ENCODE measurements at places on chromosomes 12 and 14. TPM values are rescaled to one million over a fixed set of nuclear protein-coding genes. Genes with fewer than 3 reads are reported as not detected.

DNA sequence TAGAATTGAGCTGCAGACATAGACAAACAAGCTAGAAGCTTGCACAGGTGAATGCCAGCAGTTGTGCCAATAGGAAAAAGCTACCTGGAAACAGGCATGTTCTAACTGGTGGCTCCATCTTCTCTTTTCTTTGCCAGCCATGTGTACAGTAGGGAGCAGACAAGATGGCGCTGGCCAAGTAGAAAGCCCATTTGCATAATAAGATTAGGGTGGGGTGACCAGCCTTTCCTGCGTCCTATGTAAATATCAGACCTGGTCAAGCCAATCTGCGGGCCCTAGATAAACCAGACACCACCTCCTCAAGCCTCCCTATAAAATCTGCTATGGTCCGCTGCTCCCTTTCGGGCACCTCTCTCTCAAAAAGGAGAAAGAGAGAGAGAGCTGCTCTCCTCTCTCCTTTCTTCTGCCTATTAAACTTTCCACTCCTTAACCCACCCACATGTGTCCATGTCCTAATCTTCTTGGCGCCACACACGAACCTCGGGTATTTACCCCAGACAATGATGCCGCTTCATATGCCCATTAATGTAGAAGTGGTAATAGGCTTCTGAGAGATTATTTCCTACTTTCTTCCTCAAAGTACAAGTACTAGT is 201.0 kb downstream of the SLC25A21 start:
- DNase-seq, result no peak

DNA sequence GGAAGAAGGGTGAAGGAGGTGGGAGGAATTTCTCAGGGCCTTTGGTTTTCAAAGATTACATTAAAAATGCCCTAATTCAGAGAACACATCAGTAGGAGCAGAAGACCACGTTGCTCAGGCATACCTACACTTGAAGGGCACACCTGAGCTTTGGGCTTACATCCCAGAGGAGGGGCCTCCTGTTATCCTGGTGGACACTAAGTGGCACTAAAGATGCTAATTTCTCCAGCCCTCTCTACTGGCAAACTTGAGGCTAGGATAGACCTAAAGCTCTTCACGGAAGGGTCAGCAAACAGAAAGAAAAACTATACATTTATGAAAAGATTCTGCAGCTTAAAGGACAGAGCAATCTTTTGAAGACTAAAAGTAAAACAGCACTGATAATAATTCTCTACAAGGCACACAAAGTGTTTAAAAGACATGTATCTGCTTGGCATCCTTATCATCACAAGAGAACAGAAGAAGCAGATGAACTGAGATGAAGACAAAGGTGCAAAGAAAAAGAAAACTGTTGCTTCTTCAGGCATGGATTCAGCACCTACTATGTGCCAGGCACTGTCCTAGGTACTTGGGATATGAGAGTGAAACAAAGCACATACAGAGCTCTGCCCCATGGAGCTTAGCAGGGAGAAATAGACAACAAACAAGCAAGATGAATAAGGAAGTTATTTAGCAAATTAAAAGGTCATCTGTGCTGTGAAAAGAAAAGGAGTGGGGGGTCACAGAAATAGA is 137.5 kb downstream of the NUAK1 start:
- DNase-seq, result no peak

RPGRIP1 gene
- polyA plus RNA-seq, result 1.9 TPM

BEGAIN gene
- not detected for polyA plus RNA-seq

RFLNA gene
- polyA plus RNA-seq, result not detected

RPL10L gene
- not detected for polyA plus RNA-seq

- DNase-seq, result no peak
Measured at GRCh38 chr14:36553656-36554260, 28.7 kb downstream of the NKX2-8 start.

CPNE6 gene
- not detected for polyA plus RNA-seq

- peak; percentile 30 for DNase-seq
Measured at GRCh38 chr12:106139422-106140171, 843 bp upstream of the NUAK1 start.

CFAP54 gene
- 0.13 TPM for polyA plus RNA-seq

TAS2R20 gene
- 0.17 TPM for polyA plus RNA-seq

All from immature natural killer cell (primary cell).